Amygdala (tissue), 56 donors: ENCODE measurements at places on chromosomes 6 and 20.

GRCh38 chr6:106422534-106422933, 62.0 kb downstream of the CRYBG1 start:
- DNase-seq, result no peak

DNA sequence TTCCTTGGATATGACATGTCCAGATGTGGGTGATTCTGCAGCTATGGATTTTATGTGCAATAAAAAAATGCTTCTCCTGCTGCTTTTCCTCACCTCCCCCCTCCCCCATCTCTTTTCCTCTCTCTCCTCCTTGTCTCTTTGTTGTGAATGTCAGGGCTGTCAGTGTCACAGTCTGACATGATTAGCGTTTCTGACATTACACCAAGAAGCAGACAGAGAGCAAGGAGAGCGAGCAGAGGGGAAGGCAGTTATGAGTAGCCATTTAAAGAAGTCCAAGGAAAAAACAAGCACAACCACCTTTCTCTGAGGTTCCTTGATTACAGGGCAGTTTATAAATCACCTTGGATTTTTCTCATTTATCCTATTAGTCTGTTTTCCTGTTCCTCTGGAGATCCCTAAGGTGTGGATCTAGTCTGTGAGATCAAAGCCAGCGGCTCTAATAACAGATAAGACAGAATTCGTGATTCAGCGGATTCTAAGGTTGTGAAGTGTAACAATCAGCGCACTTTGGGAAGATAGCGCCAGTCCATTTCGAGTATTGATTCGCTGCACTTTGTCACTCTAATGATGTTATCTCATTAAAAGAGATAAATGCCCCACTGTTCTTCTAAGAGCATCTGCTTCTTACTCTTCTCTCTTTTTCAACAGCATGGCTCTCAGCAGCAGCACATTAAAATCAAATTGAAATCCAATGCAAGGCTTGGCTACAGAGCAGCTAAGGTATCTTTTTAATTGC, 101.4 kb downstream of the BACH2 start:
- no peak for DNase-seq

- no peak for DNase-seq
Measured at GRCh38 chr6:90387383-90387775, 90.7 kb upstream of the BACH2 start.

DNA sequence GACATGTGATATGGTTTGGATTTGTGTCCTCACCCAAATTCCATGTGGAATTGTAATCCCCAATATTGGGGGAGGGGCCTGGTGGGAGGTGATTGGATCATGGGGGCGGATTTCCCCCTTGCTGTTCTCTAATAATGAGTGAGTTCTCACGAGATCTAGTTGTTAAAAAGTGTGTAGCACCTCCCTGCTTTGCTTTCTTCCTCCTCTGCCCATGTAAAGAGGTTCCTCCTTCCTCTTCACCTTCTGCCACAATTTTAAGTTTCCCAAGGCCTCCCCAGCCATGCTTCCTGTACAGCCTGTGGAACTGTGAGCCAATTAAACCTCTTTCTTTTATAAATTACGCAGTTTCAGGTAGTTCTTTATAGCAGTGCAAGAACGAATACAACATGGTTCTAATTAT, 2.1 kb upstream of the ZNF451 start:
- no peak for DNase-seq

DNA sequence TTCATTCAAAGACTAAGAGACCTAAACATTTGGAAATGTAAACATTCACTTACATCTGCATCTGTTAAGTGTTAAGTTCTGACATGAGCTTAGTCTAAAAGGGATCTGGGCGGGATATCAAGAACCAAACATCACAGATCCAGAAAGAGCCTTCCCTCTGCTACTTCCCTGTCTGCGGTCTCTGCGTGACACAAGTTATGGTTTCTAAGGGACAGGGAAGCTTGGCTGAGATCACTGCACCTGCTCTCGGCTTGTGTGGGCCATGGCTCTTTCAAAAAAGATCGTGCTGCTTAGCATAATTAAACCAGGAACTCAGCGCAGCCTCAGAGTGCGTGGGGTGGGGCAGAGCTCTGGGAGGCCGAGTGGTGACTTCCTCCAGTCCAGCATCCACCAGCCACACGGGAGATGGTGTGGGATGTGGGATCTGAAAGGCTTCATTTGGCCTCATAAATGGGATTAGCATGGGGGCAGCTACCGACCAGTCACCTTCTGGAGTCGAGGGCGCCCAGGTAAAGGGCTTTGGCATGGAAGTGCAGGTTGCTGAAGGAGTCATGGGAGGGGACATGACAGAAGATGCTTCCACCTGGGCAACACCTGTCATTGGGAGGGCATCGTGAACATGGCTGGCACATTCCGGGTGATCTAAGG, 16.7 kb upstream of the RAMACL start:
- no peak for DNase-seq

DNA sequence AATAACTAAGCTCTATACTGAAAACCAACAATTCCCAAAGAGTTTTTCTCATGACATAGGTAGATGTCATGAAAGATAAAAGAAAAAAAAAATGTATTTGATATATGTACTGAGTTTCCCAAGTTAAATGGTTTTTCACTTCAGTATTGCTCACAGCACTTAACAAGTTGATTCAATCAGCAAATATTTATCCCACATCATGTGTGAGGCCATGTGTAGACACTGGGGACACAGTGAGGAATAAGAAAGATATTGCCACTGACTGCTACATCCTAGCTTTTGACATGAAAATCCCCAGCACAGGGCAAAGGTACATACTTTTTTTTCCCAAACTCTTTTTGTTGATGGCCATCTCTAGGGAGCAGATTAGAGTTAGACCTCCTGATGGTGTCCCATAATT, 25.3 kb downstream of the SPTLC3 start:
- DNase-seq, result no peak

DNA sequence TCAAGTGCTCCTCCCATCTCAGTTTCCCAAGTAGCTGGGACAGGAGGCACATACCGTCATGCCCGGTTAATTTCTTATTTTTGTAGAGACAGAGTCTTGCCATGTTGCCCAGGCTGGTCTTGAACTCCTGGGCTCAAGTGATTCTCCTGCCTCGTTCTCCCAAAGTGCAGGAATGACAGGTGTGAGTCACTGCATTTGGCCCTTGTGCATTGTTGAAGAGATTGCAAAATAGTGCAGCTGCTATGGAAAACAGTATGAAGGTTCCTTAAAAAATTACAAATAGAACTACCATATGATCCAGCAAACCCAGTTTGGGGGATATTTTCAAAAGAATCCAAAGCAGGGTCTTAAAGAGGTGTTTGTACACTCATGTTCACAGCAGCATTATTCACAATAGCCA, 69.1 kb downstream of the GJA10 start:
- DNase-seq, result no peak

- DNase-seq, result no peak
Measured at GRCh38 chr20:58795181-58795922, 55.4 kb downstream of the GNAS-AS1 start.

DNA sequence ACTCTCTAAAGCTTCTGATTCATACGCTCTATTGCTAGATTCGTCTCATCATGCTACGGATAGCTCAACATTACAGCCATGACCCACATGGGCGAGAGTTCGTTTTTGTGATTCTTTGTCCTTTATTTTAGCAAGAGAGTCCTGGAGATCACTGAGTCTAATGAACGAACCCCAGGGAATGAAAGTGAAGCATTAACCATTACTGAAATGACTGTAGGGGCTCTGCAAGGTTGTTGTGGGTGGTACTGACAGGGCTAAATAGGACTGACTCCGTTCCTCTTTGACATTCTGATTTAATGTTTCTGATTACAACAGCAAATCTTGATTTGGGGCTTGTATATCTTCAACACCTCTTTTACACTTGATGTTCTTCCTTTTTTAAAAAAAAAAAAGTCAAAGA, 13.7 kb upstream of the RTF2 start:
- DNase-seq, result no peak

- DNase-seq, result no peak
Measured at GRCh38 chr6:63740709-63741108, 105.1 kb downstream of the PHF3 start.

DNA sequence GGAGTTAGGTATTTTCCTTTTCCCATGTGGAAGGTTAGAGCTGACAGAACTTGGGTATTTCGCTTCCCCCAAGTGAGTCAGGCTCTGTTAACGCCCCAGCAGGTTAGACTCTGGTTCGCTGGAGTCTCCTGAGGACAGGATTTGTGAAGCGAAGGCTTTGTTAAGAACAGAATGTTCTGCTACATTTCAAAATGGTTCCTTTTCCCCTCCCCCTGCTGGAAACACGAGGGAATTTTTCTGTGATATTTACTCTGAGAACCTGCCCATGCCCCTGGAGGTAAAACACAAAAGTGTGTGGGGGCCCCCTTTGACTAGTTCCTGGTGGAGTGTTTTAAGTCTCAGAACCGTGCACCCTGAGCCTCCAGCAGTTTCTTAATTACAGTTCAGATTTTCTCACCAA, 731.4 kb upstream of the CITED2 start:
- no peak for DNase-seq

DNA sequence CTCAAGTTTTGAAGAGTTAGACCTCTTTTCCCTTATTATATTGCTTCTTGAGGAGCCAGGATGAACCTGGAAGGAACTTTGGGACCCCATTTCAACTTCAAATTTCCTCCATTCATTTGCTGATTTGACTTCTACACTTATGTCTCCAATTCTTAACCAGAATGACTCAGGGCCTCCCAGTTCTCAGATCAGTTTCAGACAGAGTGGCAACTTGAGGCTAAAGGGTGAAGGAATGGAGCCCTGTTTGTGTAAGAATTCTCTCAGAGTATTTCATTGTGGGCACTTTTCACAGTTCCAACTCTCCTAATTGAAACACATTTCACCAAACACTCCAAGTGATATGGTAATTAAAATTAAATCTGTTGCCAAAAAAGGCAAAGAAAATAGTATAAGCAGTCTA, 109.0 kb upstream of the FLRT3 start:
- DNase-seq, result no peak

GRCh38 chr6:67802771-67803170, 832.3 kb upstream of the ADGRB3 start:
- no peak for DNase-seq
